Endothelial cell of umbilical vein (primary cell): ENCODE measurements at places on chromosomes 1 and 21. TPM values are rescaled to one million over a fixed set of nuclear protein-coding genes. Genes with fewer than 3 reads are reported as not detected.

Gene BCAR3
- total RNA-seq: 31.2 and 32.9 TPM in 2 replicates

Gene MAP1LC3C
- not detected in 2 replicates for total RNA-seq

Gene RIPPLY3
- total RNA-seq: not detected in 2 replicates

Gene NPPA
- total RNA-seq: not detected in 2 replicates

Gene SYT11
- 33.7 and 36.5 TPM in 2 replicates for total RNA-seq

Gene MROH9
- not detected in 2 replicates for total RNA-seq

Gene DNM3
- total RNA-seq: 2.5 and 3.6 TPM in 2 replicates

Gene TMPRSS15
- not detected in 2 replicates for total RNA-seq

Gene UBXN10
- total RNA-seq: not detected in 2 replicates

Gene HIVEP3
- total RNA-seq: 4.0 and 5.0 TPM in 2 replicates

Gene SHISA4
- total RNA-seq: 21.2 and 25.6 TPM in 2 replicates

Gene COL16A1
- total RNA-seq: 1.2 and 2.7 TPM in 2 replicates

Gene OR2T5
- total RNA-seq: not detected in 2 replicates

Gene SOX13
- total RNA-seq: 38.0 and 40.8 TPM in 2 replicates

Gene CELA3B
- 0.48 TPM in 1 of 2 replicates, not detected in the other for total RNA-seq

Gene MIXL1
- 1.2 TPM in 2 replicates for total RNA-seq

Gene ADCY10
- total RNA-seq: not detected in 2 replicates
